ENCODE measurements at places on chromosomes 11 and 22.

DNA sequence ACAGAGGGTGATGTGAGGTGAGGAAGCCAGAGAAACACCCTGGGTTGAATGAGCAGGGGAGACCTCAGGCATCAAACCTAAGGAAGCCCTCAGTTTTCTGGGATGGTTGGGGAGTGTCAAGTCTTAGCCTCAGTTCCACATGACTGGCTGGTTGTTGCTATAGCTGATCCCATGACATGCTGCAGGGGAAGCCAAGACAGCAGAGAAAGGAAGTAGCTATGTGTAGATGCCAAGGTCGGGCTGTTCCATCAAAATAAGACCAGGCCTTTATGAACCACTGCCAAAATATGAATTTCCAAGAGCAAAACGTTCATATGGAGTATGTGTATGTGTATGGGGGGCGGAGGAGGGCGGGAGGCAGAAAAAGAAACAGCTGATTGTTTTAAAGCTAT lies 11.6 kb downstream of the CD59 start:
- DNase-seq = no peak

- no peak for DNase-seq
These were observed 90.0 kb downstream of the AMOTL1 start for GRCh38 chr11:94858012-94858705.

GRCh38 chr11:117923773-117924172 lies 5.4 kb downstream of the TMPRSS13 start:
- DNase-seq = no peak

DNA sequence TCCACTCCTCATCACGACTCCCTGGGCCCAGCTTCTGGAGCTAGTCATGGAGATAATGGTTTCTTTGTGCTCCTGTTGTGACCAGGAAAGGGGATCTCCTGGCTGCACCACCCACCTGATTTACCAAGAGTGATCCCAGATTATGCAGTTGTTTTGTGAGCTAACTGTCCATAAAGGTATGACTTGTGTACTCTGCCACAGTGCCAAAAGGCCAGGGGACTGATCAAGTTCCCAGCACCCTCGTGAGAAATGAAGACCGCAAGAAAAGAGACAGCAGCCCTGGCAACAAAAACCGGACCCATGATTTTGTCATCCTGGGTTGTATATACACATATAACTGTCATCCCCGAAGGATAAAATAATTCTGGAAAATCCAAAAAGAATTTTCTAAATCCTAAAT lies 26.6 kb downstream of the TUB start:
- DNase-seq = no peak

DNA sequence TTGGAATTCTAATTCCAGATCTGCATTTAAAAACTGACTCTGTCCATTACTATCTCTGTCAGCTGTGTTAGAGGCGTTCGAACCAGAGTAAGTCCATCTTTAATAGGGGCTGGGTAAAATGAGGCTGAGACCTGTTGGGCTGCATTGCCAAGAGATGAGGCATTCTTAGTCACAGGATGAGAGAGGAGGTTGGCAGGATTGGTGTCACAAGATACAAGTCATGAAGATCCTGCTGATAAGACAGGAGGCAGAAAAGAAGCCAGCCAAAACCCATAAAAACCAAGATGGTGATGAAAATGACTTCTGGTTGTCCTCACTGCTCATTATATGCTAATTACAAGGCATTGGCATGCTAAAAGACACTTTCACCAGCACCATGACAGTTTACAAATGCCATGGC lies 356.3 kb upstream of the ISX start:
- DNase-seq = peak; percentile 85

GRCh38 chr11:61532134-61533038 lies 23.8 kb downstream of the LRRC10B start:
- DNase-seq = peak; percentile 74

DNA sequence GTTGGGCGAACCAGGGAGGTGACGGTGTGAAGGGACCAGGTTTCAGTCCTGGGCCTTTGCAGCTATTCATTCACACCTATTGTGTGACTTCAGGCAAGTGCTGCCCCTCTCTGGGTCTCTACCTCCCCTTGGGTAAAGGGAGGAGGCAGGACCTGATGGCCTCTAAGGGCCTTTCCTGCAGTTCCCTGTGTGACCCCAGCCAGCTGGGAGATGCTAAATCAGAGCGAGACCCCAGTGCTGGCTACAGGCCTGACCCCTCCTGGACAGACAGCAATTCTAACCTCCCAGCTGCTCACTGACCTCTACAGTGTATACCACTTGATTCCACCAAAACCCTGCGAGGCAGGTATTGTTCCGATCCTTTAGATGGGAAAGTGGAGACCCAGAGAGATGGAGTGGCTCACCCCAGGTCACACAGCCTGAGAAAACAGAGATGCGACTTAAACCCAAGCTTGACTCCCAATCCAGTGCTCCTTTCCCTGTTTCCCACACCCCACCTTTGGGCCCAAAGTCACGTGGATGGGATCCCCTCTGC lies 6.2 kb downstream of the MAFF start:
- DNase-seq = peak; percentile 47

DNA sequence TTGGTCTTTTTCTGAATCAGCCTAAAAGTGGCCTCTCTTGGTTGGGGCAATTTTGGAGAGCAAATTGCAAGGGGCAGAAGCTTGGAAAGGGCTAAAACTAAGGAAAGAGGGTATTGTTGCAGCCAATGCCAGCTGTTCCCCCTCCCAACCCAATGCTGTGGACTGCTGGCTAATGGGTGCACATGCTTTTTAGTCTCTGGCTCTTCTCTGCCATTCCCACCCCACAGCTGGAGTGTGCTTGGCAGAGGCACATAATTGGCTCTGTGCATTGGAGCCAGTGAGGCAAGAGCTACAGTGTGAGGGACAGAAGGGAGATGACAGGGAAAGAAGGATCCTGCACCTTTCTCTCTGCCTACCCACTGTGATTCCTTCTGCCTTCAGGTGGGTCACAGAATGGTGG lies 140.0 kb downstream of the NECTIN1 start:
- no peak for DNase-seq

DNA sequence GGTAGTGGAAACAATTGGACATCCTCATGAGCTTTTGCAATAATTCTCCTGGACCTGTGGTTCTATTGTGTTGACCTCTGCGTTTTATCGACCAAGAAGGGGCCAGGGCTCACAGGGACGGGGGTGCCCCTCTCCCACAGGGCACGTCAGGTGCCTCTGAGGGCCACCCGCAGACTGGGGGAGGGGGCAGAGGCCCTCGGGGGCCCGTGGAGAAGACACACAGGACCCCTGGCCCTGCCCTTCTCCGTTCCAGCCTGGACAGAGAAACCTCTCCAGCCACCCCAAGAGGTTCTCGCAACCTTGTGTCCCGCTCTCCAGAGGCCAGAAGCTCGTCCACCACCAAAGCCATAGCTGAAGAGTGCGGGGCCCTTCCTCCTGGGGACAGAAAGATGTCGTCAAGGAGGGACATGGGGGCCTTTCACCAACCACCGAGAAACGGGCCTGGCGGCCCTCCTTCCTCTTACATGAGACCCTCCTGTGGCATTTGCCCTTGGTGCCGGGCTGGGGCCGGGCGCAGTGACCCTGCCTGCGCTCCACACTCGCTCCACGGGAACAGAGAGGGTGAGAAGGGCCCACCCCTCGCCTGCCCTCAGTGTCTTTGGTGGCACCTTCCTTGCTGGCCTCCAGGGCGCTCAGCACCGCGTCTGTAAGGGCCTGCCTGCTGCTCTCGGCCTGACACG lies 57.3 kb downstream of the GRAMD4 start:
- DNase-seq = no peak

GRCh38 chr22:25509374-25509791 lies 55.1 kb upstream of the GRK3 start:
- DNase-seq = no peak

- DNase-seq = peak; percentile 25
These were observed 75.4 kb upstream of the RTL6 start for GRCh38 chr22:44573451-44573850.

GRCh38 chr11:120132645-120133185 lies 5.2 kb downstream of the TRIM29 start:
- peak; percentile 46 for DNase-seq

- DNase-seq = peak; percentile 99
These were observed at the start of gene ZDHHC13 for GRCh38 chr11:19116971-19117759. Gene ZDHHC13 (plus strand): TSS chr11:19117168. CDS start chr11:19117250, 82 bp downstream.

GRCh38 chr22:35380013-35380412 lies 883 bp upstream of the HMOX1 start:
- DNase-seq = no peak

GRCh38 chr11:63598556-63598955 lies 15.7 kb downstream of the PLAAT3 start:
- DNase-seq = no peak

DNA sequence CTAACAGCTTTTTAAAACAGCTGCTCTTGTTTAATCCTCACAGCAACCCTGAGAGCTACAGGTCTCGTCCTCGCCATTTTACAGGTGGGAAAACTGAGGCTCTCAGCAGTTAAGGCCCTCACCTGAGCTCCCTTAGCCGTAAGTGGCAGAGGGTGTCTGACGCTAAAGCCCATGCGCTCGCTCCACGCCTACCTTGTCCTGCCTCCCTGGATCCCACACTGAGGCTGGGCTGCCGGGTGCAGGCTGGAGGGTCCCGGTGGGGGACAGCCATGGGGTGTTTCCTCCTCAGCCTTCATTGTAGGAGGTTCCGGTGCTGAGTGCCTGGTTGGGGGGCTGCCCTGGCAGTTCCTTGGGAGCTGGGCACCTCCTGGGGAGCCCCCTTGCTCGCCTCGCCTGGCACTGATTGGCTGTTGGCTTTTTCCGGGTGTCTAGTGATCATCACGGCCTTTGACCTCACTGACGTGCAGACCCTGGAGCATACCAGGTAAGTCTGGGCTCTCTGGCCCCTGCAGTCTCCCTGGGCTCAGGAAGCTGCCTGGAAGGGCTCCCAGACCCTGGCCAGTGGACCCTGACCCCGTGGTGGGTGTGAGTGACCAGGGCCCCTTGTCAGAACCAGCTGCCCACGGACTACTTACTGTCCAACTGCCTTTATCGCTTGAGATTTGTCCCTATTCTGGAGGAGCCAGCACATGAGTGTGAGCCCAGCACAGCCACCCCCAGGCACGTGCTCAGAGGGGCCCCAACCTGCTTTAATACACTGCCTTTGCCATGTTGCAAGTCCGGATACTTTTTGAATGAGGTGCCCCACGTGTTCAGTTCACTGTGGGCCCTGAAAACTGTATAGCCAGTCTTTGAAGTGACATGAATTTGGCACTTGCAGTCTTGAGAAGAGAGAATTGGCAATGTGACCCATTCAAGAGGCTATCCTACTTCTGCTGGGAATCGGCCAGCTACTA lies 12.6 kb downstream of the RAB36 start:
- DNase-seq = no peak

Measured in islet precursor cell (in vitro differentiated cells).